ENCODE measurements at places on chromosomes 4 and X. TPM values are rescaled to one million over a fixed set of nuclear protein-coding genes. Genes with fewer than 3 reads are reported as not detected.

The PRKX gene
- 12.1 TPM for polyA plus RNA-seq

GRCh38 chr4:62394766-62395165 is 1194.6 kb downstream of the ADGRL3 start:
- DNase-seq = no peak

The MAGEB1 gene
- polyA plus RNA-seq = not detected

- DNase-seq = no peak
Observed at GRCh38 chr4:127523369-127523768, 109.4 kb upstream of the INTU start.

The PGAM4 gene
- polyA plus RNA-seq = not detected

DNA sequence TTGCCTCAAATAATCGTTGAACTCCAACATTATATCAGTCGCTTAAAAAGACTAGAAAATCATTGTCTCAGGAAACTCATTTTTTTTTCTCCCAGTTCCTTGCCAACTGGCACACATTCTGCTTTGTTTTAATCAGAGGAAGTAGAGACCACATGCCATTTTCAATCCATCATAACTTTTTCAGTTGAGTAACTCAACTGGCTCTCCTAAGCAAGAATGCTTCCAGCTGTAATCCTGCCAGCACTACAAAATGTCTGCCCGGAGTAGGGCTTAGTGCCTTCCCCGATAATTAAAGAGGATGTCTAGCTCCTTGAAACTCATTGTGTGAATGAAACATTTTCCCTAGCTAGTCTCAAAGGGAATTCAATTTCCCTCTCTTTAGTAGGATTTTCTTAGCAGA is 33.0 kb downstream of the FREM3 start:
- DNase-seq = no peak

- DNase-seq = no peak
Observed at GRCh38 chr4:102665527-102665926, 95.2 kb downstream of the MANBA start.

DNA sequence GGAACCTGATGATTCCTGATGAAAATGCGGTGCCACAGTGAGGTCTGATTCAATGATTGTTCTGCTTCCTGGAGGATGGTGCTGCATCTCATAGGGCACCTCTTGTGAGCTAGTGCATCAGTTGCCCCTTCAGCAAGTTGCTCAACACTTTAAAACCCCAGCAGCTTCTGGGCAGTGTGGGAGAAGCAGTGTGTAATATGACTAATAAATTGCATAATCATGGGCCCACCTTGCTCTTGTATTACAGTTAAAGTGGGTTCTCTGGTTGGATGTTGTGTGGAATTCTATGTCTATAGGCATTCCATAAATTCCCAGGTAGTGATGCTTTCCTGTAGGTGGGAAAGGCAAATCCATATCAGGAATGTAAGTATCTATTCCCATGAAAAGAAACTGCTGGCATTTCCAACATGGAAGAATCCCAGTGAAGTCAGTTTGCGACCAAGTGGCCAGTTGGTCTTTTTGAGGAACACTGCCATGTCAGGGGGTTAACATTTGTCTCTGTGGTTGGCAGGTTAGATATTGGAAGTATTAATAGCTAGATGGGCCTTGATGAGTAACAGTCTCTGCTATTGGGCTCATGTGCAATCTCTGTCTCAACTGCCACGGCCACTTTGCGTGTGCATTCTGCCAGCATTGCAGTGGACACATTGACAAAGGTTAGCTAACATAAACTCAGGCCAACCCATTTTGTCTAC is 121.1 kb upstream of the OTUD4 start:
- DNase-seq = no peak

GRCh38 chrX:40581336-40581920 is 658 bp downstream of the ATP6AP2 start:
- no peak for DNase-seq

DNA sequence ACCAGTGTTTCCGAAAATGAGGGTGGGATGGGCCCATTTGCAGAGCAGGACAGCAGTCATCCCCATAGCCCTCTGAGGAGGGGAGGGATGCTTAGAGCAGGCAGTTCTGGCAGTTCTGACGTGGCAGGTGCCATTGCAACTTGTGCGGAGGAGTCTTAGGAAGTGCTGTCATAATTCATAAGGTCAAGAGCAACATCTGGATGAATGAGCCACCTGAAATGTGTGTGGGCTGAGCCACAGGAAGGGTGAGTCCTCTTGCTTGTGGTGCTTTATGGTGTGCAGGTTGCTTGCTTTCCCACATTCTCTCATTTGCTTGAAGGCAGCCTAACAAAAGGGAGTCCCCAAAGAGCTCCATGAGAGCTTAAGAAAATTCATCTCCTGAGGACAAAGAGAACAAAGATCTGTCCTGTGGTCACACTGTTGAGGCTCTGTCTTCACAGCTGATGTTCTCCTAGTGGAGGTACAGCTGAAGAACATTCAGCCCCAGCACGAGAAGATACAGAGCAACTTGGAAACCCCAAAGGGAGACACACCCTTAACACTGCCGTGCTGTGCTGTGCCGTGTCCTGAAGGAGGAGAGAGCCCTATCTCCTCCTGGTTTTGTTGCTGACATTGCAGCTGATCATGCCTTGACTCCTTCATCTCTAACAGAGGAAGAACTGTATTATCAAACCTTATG is 60.3 kb downstream of the DLG3 start:
- DNase-seq = no peak

DNA sequence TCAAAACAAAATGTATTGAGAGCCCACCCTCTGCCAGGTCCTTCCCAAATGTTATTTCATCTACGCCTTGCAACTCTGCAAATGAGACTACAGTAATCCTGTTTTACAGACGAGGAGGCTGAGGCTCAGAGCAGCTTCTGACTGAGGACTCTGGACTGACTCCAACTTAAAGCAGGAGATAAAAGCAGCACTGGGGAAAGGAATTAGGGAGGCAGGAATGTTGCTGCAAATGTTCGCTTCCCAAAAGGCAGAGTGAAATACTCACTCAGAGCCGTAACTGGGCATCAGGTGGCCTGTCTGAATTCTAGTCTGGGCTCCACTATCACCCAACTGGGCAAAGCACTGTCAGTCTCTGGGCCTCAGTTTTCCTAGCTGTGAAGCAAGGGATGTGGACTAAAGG is 94.7 kb upstream of the SRD5A3 start:
- DNase-seq = peak; percentile 12

DNA sequence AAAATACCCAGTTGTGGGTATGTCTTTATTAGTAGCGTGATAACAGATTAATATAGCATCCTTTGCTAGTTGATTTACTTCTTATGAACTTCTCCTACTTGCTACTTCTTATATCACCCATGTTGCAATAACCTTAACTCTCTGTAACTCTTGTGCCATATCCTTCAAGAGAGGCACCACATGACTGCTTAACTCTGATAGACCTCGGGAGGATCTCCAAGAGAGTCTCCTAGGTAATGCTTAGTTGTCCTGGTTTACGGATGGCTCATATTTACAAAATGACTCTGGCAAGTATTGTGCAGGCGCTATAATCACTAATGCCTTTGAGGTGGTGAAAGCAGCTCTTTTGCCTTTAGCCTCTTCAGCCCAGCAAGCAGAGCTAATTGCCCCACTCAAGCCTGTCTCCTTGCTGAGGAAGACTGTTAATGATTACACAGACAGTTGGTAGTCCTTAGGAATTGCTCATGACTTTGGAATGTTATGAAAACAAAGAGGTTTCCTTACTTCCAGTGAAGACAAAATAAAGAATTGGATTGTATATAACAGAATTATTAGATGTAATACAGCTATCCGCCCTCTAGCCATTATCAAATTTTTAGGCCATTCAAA is 1305.8 kb downstream of the PCDH7 start:
- peak; percentile 72 for DNase-seq

The TMEM156 gene
- polyA plus RNA-seq = not detected

DNA sequence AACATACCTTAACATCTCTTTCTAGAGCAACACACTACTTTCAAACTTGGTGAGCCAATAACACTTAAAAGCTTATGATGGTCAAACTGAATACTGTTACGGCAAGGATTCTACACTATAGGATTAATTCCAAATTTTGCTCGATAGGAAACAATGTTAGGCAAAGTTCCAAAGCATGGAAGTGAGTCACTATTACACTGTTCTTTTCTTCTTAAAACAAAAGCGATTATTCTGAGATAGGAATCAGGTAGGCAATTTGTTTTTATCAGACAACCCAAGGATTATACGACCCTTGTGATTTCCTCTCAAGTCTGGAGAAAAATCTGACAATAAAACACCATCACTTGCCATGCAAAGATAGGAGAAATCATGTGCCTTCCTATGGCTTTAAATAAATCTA is 81.5 kb downstream of the HUWE1 start:
- DNase-seq = no peak

- no peak for DNase-seq
Observed at GRCh38 chr4:71498002-71498401, 159.2 kb downstream of the SLC4A4 start.

GRCh38 chr4:150501009-150501727 is 80.8 kb upstream of the MAB21L2 start:
- DNase-seq = no peak

The GPR173 gene
- polyA plus RNA-seq = 1.2 TPM

DNA sequence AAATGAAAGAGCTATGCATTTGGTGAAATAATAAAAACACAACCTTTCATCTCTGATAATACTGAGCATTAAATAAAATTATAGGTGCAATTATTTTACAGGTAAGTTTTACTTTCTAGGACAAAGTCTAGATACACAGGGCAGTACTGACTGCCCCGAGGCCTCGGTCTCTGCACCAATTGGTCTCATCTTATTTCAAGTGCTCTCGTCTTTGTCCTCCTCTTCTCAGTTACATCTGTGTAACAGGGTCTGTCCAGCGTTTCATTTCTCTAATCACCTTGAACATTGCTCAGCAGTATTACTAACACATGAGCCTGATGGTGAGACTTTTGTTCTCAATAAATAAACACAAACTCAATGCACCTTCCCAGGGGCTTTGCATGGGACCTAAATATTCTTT is 44.5 kb downstream of the SORBS2 start:
- no peak for DNase-seq

DNA sequence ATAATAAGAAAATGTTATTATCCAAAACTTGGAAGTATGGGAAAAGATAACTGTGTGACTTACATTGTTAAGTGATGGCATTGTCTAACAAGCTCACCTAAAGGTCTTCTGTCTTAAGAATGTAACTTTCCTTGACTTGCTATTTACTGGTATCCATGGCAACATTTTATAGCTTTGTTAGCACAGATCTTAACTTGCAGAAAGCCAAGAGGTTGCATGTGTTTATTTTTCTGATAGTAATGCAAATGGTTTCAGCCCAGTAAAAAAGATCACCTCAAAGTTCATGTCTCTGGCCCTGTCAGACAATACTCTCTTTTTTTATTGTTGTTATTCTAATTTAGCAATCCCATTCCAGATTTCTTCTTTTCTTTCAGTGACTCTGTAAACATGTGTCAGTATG is 425.3 kb downstream of the SPRY1 start:
- peak; percentile 57 for DNase-seq

GRCh38 chr4:151459375-151459774 is 50.4 kb downstream of the FHIP1A start:
- no peak for DNase-seq

DNA sequence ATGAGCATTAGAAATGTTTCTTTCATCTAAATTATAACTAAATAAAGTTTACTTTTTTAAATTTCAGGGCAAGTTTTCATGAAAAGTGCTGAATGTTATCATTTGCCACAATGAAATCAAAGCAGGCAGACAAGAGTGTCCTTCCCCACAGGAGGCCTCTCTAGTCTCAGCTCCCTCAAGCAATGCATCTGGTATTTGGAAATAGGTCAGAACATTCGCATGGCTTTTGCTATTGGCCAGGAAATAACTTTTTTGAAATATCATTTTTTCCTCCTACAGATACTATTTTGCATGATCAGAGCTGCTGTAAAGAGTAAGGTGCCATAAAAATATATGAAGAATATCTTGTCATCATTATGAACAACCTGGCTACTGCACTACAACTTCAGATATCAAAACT is 41.1 kb downstream of the MAD2L1 start:
- DNase-seq = no peak

DNA sequence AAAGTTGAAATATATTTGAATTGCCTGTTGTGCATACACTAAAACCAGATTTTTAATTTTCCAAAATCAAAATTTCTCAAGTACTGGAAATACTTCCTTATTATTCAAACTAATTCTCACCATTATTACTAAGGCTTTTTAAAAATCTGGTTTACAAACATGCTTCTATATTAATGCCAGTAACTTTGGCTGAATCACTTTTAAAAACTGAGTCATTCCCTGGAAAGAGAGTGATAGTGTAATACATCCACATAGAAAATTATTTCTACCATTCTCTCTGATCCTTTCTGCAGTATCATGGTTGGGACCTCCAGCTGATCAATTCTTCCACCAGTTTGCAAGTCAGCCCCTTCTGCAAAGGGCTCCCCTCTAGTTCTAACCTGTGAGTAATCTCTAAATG is 165.3 kb upstream of the FAM241A start:
- DNase-seq = no peak

DNA sequence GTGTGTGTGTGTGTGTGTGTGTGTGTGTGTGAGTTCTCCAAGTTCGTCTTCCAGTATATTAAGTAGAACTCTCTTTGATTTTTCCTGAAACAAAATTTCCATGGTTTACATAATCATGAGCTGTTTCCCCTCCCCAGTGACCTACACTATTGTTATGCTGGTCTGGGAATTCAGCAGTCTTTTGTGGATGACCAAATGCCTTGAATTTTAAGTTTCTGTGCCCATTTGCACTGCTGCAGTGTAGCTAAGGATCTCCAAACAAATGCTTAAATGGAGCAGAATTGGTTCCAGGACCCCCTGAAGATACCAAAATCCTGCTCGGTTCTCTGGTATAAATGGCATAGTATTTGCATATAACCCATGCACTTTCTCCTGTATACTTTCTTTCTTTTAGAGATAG is 77.2 kb upstream of the SLC34A2 start:
- DNase-seq = no peak

DNA sequence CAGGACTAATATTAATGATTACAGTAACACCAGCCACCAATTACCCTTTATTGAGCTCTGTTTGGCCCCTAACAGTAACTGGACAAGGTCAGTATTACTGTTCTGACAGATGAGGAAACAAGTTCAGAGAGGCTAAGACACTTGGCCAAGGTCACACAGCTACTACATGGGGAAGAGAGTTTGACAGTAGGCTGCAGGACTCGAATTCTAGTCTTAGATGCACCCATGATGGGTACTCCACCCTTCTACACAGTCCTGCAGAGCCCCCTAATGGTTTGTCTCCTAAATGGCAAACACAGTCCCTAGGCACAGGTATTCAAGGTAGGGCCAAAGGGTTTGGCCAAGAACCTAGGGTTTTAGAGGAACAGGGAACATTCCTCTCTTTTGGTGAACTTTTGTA is 93.9 kb downstream of the NSUN7 start:
- no peak for DNase-seq

DNA sequence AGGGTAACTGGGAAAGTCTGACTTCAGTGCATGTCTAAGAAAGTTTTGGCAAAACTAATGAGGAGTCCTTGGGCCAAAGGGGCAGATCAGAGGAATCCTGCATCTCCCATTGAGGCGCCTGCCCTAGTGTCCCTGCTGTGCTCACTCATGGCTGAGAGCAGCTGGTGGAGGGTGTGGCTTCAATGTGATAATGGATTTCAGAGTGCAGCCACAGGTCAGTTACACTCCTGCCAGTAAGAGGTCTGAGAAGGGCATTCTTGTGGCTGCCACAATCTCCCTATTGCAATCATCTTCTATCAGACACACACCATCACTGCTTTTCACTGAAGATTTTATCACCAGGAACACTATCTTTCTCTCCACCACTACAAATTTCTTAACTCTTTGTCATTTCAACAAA is 457.1 kb downstream of the MID1IP1 start:
- DNase-seq = no peak

The ELMOD2 gene
- polyA plus RNA-seq = 23.3 TPM
